ENCODE measurements at places on chromosomes 2 and 18.

- no peak for DNase-seq
Observed at GRCh38 chr2:160816916-160817499, 323.4 kb upstream of the RBMS1 start.

DNA sequence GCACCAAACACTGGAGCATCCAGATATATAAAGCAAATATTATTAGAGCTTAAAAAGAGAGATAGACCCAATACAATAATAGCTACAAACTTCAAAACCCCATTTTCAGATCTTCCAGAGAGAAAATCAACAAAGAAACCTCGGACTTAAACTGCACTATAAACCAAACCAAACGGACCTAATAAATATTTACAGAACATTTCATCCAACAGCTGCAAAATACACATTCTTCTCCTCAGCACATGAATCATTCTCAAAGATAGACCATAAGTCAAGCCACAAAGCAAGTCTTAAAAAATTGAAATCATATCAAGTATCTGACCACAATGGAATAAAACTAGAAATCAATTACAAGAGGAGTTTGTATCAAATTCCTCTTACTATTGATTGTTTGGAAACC, 140.2 kb upstream of the OTOS start:
- DNase-seq, result no peak

DNA sequence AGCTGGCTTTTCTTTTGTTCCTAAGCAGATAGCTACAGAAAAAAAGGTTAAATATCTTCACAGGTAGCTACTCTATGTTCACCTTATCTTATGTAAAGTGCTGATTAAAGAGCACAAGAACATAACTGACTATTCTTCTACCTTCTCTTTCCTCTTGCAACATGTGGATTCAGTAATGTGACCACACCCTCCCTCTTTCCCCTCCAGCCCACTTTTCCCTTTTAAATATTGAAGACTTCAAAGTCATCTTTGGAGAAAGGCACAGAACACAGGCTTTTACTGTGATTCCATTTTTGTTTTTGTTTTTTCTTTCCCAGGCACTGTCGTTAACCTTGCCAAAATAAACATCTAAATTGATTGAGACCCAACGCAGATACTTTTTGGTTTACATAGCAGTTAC, 418.1 kb upstream of the CDH20 start:
- DNase-seq, result no peak

DNA sequence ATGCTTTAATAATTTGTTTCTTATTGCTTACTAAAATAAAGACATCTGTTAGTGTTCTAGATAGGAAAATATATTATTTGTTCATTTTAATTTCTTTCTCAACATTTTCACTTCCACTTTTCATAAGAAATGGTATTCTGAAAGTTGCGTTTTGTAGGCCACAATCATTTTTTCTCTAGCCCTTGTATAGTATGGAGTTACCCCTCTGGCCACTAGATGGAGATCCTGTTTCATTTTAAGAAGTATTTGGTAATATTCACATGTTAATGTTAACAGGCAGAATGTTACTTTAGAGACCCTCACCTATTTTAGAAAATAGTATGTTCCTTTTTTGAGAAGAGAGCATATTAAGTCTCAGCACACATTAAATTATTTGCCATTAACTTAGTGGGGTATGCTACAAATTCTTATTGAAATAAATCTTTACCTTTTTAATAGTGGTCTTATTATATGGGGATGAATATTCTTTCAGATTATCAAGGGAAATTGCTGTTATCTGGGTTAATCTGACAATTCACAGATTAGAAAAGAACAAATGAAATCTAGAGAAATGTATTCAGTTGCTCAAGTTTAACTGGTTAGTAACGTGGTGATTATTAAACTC, 73.9 kb upstream of the TTC27 start:
- no peak for DNase-seq

DNA sequence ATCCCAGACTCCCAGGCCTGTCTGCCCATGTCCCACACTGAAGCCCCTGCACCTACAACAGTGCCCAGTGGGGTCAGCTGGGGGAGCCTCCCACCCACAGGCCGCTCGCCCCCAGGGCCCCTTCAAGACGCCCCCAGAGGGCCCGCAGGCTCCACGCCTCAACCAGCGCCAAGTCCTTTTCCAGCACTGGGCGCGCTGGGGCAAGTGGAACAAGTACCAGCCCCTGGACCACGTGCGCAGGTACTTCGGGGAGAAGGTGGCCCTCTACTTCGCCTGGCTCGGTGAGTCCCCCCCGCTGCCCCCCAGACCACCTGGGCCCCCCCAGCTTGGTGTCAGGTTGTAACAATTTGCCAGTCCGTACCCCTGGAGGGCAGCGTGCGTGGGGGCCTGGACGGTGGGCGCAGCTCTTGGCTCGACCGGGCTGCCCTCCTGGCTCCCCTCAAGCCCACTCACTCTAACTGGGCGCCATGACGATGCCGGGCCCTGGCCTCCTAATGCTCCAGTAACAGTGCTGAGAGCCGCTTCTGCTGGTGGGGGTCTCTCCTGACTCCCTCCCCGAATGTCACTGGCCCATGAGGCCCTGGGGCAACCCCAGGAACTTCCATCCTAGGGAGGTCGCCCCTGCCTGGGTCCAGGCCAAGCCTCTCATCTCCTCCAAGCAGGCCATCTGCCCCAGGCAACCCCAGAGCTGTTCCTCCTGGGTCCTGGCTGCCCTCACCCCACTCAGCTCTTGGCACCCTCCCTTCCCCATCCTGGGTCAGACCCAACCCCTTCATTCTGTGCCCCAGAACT, 14.9 kb downstream of the ANO7 start:
- no peak for DNase-seq

GRCh38 chr2:134181219-134181618, 72.7 kb upstream of the MGAT5 start:
- DNase-seq, result no peak

DNA sequence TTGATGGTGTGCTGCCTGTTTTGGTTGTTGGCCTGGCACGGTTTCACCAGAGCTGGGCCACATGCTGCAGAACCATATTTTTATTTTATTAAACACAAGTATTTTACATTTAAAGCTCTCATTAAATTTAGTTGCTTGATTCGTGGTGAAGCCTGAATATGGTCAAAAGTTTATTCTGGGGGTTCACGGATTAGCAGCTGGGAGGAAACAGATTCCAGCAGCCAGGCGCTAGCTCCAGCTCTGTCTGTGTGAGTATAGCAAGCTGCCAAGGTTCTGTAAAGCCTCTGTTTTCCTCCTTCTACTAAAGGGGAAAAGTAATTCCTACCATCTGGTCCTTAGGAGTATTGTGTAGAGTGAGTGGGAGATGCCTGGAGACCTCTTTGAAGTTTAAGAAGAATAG, 22.5 kb downstream of the GATA6 start:
- DNase-seq, result no peak

GRCh38 chr2:217612920-217613319, 389.9 kb downstream of the TNS1 start:
- no peak for DNase-seq

GRCh38 chr2:141417246-141417797, 713.5 kb downstream of the LRP1B start:
- no peak for DNase-seq

GRCh38 chr2:105894327-105894944, 149.7 kb downstream of the NCK2 start:
- DNase-seq, result no peak

GRCh38 chr18:73593207-73593606, 554.4 kb downstream of the FBXO15 start:
- DNase-seq, result no peak

GRCh38 chr18:54206447-54206846, 18.0 kb downstream of the MBD2 start:
- no peak for DNase-seq

DNA sequence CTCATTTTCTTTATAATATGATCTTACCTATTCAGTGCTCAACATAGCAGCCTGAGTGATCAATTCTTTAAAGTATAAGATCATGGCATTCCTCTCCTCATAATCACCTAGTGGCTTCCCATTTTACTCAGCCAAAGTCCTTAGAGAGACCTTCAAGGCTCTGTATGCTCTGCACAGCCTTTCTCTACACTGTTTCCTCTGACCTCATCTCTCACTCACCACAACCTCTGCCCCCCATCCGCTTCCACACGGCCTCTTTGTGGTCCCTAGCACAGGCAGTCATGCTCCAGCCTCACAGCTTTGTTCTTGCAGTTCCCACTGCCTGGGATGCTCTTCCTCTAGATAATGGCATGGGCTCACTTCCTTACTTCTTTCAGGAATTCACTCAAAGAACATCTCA, 109.2 kb downstream of the HIBCH start:
- DNase-seq, result no peak
